ENCODE measurements at places on chromosomes 4 and X.

DNA sequence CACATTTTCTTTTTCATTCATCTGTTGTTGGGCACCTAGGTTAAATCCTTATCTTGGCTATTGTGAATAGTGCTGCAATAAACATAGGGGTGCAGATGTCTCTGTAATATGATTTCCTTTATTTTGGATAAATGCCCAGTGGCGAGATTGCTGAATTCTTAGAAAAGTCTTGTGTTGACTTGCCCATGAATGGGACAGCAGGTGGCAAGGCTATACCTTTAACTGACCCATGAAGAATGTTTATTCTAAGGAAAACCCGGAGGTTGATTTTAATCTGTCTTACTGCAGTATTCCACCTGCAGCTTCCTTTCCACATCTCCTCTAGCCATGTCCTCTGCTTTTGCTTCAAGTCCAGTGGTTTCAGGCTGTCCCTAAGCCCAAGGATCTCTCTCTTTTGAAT is 220.6 kb downstream of the SNCA start:
- no peaks in the 10 kb centered on the region for H3K27me3 ChIP-seq
- H3K36me3 ChIP-seq, result no peaks in the 10 kb centered on the region
- no peaks in the 10 kb centered on the region for H3K4me1 ChIP-seq
- H3K4me3 ChIP-seq, result no peak overlapping the region
- no peak overlapping the region for H3K27ac ChIP-seq
- DNase-seq, result no peak

DNA sequence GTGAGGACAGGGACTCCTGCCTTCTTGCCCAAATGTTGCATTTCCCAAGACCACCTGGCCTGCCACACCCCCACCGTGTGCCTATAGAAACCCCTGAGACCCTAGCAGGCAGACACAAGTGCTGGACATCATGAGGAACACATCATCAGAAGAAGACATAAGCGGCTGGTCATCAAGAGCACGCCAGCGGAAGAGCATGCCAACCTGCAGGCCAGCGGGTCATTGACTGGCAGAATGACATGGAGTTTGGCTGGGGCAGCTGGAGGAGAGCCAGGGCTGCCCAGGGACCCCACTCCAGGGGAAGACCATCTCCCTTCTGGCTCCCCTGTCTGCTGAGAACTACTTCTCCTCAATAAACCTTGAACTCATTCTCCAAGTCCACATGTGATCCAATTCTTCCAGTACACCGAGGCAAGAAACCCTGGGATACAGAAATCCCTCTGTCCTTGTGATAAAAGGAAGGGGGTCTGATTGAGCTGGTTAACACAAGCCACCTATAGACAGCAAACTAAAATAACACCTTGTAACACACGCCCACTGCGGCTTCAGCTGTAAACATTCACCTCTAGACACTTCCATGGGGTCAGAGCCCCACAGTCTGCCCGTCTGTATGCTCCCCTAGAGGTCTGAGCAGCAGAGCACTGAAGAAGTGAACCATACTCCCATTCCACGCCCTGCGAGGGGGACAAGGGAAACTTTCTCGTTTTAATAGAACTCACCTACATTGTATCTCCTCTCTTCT is 164.8 kb upstream of the EMCN start:
- no peaks in the 10 kb centered on the region for H3K36me3 ChIP-seq
- H3K27me3 ChIP-seq, result no peaks in the 10 kb centered on the region
- H3K4me1 ChIP-seq, result no peaks in the 10 kb centered on the region
- DNase-seq, result no peak

DNA sequence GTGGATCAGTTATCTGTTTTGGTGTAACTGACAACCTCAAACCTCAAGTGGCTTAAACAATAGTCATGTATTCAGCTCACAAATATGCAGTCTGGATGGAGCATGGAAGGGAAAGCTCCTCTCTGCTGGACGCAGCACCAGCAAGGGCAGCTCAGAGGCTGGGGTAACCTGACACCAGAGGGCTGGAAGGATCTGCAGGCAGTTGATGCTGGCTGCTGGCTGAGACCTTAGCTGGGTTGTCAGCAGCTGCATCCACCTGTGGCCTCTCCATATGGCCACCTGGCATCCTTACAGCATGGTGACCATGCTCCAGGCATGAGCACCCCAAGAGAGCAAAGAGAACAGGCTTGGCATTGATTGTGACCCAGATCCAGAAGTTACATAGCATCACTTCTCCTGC is 46.7 kb downstream of the ENPP6 start:
- DNase-seq, result no peak
- H3K4me1 ChIP-seq, result peaks cover 4% of the 10 kb centered on the region
- H3K27me3 ChIP-seq, result peaks cover 13% of the 10 kb centered on the region
- H3K4me3 ChIP-seq, result no peak overlapping the region

GRCh38 chrX:141641138-141641537 is 51.6 kb downstream of the SPANXA2 start:
- H3K27ac ChIP-seq, result no peak overlapping the region
- no peaks in the 10 kb centered on the region for H3K36me3 ChIP-seq
- H3K4me3 ChIP-seq, result no peak overlapping the region
- H3K4me1 ChIP-seq, result no peaks in the 10 kb centered on the region

GRCh38 chr4:152885185-152885584 is 50.9 kb upstream of the FHDC1 start:
- no peak overlapping the region for H3K4me3 ChIP-seq
- no peaks in the 10 kb centered on the region for H3K27me3 ChIP-seq
- no peaks in the 10 kb centered on the region for H3K36me3 ChIP-seq

GRCh38 chrX:45758319-45758718 is 557.6 kb upstream of the DIPK2B start:
- DNase-seq, result peak; percentile 39
- H3K4me3 ChIP-seq, result no peak overlapping the region
- peaks cover 40% of the 10 kb centered on the region for H3K4me1 ChIP-seq
- H3K27ac ChIP-seq, result peak overlapping the region; percentile 60

GRCh38 chrX:30885136-30885535 is 3.9 kb downstream of the TAB3 start:
- H3K27me3 ChIP-seq, result no peaks in the 10 kb centered on the region
- DNase-seq, result no peak
- peaks cover 5% of the 10 kb centered on the region for H3K4me1 ChIP-seq
- no peak overlapping the region for H3K27ac ChIP-seq
- H3K4me3 ChIP-seq, result no peak overlapping the region

DNA sequence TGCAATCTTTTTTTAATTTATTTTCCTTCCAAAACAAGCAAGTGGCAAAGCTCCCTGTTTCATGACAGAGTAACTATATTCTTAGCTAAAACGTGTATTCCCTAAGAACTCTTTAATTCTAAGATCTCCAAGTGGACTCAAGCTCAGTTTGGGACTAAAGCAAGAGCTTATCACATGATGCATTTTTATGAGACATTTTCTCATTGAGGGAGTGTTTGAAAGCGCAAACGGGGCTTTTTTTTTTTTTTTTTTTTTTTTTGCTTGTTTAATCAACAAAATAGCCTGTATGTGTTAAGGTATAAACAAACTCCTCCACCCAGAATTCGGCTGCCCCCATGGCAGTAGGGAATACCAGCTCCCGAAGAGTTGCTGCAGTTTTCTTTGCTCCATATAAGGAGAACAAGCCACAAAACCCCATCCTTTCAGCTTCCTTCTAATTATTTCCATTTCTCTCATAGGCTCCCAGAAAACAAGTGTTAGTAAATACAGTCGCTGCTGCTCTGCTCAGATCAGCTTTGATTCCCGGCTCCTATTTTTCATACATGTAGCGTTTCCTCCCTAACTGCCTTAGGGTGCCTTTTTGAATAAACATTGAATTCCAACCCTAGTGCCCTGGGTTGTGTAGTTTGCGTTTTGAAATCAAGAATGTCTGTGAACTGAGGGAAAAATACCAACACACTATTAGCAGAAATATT is 669 bp upstream of the PPARGC1A start:
- H3K36me3 ChIP-seq, result no peaks in the 10 kb centered on the region
- no peaks in the 10 kb centered on the region for H3K27me3 ChIP-seq
- H3K27ac ChIP-seq, result no peak overlapping the region

GRCh38 chr4:25504932-25505636 is 128.0 kb downstream of the ANAPC4 start:
- H3K36me3 ChIP-seq, result no peaks in the 10 kb centered on the region
- H3K27ac ChIP-seq, result no peak overlapping the region
- no peaks in the 10 kb centered on the region for H3K4me1 ChIP-seq
- no peaks in the 10 kb centered on the region for H3K27me3 ChIP-seq
- no peak overlapping the region for H3K4me3 ChIP-seq

DNA sequence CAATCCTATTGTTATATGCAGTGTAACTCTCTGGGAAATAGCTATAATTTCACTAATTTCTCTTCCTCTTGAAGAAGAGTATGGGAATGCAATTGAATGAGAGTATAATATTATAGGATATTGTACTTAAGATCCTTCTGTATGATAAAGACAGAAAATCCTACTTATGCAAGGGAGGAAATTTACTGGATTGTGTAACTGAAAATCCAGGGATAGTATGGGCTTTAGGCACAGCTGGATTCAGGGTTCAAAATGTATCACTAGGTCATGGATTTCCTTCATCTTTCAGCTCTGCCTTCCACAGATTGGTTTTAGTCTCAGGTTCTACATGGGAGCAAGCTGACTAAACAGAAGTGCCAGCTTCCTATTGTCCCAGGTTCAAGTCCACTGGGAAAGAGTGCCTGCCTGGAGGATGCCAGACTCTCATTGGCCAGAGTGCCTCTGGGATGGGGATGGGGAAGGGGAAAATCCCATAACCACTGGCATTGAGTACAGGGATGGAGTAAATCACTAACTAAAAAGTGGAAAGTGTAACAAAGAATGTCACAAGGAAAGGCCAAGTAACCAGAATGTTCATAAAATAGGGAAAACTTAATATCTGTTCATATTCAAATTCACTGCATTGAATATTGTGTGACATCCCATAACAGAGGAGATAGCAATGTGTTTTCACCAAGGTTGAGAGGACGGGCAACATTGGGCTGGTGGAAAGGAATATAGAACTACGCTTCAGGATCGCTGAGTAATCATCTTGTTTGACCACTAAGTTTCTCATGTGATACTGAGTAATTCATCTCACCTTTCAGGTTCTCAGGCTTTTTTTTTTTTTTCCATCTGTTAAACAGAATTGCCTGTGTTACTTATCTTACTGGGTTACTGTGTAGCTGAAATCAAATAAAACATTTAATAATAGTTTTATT is 75.7 kb downstream of the ANXA3 start:
- H3K4me3 ChIP-seq, result no peak overlapping the region
- no peaks in the 10 kb centered on the region for H3K27me3 ChIP-seq
- H3K36me3 ChIP-seq, result no peaks in the 10 kb centered on the region
- H3K4me1 ChIP-seq, result no peaks in the 10 kb centered on the region
- DNase-seq, result no peak
- no peak overlapping the region for H3K27ac ChIP-seq

DNA sequence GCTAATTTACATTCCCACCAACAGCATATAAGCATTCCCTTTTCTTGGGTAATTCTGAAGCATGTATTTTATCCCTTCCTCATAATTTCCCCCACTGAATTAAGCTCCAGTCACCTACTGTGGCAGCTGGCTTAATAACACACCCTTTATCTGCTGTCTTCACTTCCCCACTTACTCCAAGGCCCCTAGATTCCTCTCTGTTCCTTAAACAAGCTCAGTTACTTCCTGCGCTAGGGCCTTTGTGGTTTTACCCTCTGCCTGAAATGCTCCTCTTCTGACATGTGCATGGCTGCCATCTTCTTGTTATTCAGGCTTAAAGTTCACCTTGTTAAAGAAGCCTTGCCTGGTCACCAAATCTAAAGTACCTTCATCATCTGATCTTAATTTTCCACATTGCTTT is 47.2 kb upstream of the RPS6KA3 start:
- H3K27me3 ChIP-seq, result no peaks in the 10 kb centered on the region
- no peak overlapping the region for H3K4me3 ChIP-seq
- no peak overlapping the region for H3K27ac ChIP-seq
- H3K4me1 ChIP-seq, result no peaks in the 10 kb centered on the region
- H3K36me3 ChIP-seq, result no peaks in the 10 kb centered on the region

- H3K4me1 ChIP-seq, result no peaks in the 10 kb centered on the region
- no peak overlapping the region for H3K4me3 ChIP-seq
- no peaks in the 10 kb centered on the region for H3K36me3 ChIP-seq
- no peak overlapping the region for H3K27ac ChIP-seq
Measured at GRCh38 chrX:69027181-69028005, 137.9 kb downstream of the PJA1 start.

- no peaks in the 10 kb centered on the region for H3K36me3 ChIP-seq
- H3K27me3 ChIP-seq, result no peaks in the 10 kb centered on the region
- H3K27ac ChIP-seq, result no peak overlapping the region
- no peaks in the 10 kb centered on the region for H3K4me1 ChIP-seq
- H3K4me3 ChIP-seq, result no peak overlapping the region
Measured at GRCh38 chr4:68864438-68865187, 48.8 kb downstream of the UGT2B10 start.
